Activated CD4-positive, alpha-beta T cell treated with anti-CD3 and anti-CD28 coated beads, Interleukin-2, amount 10 ng/mL, durations not matched to agents 7 days and 5 days (primary cell): ENCODE measurements at places on chromosomes 3 and 15.

DNA sequence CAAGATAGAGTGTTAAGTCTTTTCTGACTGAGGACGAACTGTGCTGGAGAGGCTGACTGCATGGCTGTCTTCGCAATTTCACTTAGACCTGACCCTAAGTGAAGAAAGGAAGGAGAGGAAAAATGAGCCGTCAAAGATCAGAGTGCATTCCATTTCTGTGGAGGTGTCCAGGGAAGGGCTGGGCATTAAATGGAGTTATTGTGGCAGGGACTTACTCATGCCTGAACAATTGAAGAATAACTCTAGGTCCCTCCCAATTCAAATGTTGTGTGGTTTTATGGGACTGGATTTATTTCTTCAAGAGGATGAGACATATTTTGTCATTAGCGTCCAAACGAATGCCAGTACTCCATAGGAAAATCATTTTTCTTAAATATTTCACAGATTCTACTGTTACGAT lies 187.3 kb upstream of the CFAP20DC start:
- DNase-seq, result no peak

- no peak for DNase-seq
Observed at GRCh38 chr15:74723754-74724334, 1.5 kb downstream of the CYP1A1 start.

- DNase-seq, result no peak
Observed at GRCh38 chr3:89455240-89455639, 347.8 kb downstream of the EPHA3 start.

DNA sequence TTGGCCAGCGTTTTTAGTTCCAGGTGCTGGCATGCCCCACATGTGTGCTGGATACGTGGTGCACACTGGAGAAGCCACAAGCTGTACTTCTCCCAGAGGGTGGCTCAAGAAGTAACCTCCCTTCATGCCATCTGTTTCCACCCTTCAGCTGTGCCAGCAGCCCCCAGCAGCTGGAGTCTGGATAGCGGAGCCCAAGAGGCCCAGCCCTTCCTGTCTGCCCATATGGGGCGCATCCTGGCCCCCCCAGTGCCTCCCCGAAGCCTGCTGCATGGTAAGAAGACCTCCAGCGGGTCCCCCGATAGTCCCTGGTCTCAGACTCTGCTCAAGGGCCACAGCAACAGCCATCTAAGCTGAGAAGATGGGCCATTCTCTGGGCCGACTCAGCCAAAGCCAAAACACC lies 5.8 kb upstream of the MANF start:
- no peak for DNase-seq

- DNase-seq, result no peak
Observed at GRCh38 chr3:46114323-46114988, 87.2 kb upstream of the XCR1 start.

DNA sequence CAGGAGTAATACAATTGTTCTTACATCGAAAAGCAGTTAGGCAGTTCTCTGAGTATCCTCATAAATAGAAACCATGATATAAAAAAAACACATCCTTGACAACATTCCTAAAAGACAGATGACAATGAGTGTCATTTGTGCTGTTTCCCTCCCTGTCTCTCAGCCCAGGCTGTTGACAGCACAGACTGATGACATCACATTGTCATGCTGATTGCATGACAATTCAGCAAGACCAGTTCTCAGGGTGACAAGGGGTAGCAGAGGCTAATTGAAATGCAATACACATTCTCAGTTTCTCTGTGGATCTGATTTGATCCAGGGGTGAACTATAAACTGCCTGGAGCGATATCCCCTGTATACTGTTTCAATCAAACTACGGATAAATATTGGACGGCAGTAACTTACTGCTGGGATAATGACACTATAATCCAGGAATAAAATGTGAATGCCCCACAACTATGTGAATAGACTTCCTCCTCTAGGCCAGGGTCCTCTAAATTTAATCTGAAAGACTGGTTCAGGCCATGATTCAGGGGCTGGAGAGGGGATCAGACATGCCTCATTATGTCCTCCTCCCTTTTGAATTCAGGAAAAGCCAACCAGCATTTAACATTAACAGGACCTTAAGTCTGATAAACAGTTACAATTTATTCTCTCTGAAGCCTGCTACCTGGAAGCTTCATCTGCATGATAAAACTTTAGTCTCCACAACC lies 16.7 kb upstream of the EIF1B start:
- DNase-seq, result no peak

DNA sequence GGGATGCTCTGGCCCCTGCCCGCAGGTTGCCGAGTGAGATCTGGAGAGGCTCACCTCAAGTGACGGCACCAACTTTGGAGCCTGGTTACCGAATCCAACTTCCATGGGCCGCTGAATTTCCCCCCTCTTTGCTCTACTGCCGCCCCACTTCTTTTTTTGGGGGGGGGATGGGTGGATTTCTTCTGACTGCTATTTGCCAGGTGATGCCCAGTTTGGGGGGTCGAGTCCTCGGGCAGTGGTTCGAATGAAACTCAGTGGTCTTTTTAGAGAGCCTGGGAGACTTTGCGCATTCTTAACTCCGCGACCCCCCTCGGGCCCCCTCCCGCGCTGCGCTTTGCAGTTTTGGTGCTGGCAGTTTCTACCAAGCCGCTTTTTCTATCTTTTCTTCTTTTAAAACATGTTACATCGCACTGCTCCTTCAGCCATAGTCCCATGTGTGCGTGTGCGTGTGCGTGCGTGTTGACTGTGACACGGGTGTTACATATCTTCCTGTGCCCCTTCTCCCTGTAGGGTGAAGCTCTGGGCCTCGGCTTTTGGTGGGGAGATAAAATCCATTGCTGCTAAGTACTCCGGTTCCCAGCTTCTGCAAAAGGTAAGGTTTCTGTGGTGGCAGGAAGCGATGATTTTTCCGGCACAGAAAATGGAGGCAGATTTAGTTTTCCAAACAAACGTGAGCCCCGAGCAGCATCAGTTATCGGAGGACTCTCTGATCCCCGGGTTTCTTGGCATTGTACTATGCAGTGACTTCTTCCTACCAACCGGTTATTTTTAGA lies 837 bp downstream of the CACNA2D3 start:
- no peak for DNase-seq

DNA sequence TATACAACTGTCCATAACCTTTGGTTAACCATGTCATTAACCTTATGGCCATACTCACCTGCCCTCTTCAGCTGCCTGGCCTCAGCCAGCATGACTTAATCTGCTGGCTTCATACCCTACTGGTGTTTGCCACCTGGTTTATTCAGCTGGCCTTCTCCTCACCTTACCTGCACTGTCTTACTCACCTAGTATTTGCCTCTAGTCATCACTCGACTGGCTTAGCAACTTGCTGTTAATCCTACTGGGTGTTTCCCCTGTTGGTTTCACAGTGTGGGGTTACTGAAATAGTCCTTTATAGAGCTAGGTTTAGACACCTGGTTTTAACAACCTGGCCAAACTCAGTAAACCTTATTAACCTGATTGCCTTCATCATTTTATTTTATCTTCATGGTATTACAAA lies 96.4 kb downstream of the IL12A start:
- DNase-seq, result no peak

GRCh38 chr15:31489281-31489680 lies 162.6 kb downstream of the KLF13 start:
- no peak for DNase-seq

DNA sequence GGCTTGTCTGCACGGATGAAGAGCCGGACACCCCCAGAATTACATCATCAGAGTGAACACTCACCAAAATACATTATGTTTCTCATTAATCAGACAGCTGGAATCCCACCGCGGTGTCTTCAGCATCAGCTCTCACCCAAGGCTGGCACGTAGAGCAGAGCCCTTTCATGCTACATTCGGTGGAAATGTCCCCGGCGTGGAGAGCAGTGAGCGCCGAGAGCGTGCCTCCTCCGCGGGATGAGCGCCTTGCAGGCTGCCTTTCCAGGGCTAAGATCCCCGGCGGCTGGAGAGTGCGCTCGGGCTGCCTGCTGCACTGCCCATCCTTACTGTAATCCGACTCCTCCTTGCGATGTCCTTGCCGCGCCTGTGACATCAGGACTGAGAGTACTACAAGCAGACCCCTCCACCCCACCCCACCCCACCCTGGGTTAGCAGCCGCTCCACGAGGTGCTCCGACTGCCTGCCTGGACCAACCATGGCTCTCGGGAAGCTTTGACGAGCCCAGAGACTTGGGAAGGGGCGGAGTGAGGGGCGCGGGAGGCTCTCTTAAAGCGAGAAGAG lies at the start of gene ZNF385D:
Gene ZNF385D, minus strand, starts transcription at position 380 of the 561 bp plus-strand sequence. Its CDS starts 294 bp downstream, at position 86.
- no peak for DNase-seq

DNA sequence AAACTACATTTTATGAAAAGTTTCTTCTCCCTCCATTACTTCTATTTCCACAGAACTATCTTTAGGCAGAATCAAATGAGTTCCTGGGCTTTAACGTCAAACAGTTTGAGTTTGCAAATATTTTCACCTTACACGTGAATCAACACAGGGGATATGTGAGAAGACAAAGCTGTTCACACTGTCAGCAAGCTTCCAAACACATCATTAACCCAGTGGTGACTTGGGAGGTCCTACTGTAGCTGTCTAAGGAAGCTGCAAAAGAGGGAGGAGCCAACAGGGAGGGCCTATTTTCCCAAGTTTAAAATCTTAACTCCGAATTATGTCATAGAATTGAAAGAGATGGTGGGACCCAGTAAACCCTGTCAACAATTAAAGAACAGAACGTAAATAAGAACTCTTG lies 337.8 kb upstream of the DNAJC19 start:
- no peak for DNase-seq

DNA sequence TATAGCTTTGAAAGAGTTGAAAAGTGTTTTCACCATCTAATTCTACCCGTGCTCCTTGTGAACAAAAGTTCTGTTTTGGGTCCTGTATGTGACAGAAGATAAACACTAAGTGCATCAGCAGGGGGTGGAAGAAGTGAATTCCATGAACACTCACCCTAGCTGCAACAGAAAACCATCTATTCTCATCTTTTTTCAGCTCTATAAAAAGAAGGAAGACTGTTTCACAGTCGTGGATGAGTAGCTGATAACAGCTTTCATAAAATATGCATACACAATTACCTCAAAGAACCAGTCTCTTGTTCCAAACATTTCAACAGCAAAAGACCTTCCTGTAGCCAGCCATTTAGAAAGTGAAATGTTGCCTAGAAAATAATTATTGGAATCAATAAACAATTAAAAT lies 281.7 kb upstream of the RASGRP1 start:
- DNase-seq, result no peak

DNA sequence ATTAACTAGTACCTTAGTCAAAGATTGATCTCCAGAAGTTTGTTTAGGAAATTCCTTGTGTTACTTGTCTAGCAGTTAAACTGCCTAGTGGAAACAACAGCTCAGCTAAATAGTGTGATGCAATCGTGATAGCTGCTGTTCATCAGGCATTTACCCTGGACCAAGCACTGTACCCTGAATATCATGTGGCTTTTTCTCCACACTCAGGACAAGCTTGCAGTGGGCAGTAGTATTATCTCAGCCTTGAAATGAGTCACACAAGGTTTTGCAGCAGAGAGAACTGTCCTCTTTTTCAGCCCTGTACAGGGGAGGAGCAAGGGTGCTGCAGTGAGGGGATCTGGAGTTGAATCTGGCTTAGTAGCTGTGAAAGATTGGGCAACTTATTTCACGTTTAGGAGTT lies 208.4 kb downstream of the TP63 start:
- DNase-seq, result no peak

DNA sequence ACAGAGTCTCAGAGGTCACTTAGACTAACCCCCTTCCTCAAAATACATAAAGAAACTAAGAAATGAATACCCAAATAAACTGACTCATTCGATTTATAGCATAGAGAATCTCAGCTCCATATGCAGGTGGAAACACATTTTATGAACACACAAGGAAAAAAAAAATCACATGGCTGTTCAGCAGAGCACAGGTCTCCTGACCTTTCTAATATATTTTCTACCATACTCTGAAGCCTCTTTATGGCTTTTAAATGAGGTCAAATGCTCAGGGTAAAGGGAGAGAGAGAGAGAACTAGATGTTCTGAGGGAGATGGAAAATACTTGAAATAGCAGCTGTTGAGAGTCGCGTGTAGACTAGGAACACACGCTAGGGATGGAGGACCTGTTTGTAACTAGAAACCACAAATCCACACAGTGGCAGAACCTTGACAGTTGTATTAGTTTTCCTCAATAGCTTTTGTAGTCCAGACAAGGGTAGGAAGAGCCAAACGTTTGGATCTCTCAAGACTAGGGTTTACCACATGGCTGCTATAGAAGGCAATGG lies 165.3 kb downstream of the FMN1 start:
- no peak for DNase-seq

- DNase-seq, result no peak
Observed at GRCh38 chr3:64992530-64993285, 304.9 kb upstream of the ADAMTS9 start.

DNA sequence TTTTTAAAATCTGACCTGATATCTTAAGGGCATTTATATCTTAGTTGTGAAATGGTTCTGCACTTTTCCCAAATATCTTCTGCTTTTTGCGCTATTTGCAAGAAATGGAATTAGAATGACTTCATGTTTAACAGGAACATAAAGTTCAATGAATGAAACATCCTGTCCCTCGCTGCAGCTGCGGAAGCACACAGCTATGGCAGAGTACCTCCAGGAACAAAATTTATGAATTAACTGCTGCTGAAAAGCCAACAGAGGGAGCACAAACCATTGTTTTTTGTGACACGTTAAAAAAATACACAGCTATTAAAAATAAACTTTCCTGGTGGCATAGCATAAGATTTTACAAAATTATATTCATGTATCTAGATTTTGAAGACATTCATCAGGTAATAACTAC lies 404.4 kb upstream of the MDFIC2 start:
- no peak for DNase-seq

- no peak for DNase-seq
Observed at GRCh38 chr3:98780343-98780742, 17.2 kb downstream of the ST3GAL6 start.

- DNase-seq, result no peak
Observed at GRCh38 chr15:62436235-62436634, 271.1 kb upstream of the C2CD4B start.

GRCh38 chr15:78906316-78906620 lies 33.6 kb downstream of the MORF4L1 start:
- DNase-seq, result no peak

GRCh38 chr15:34986326-34986725 lies 1.8 kb downstream of the ZNF770 start:
- no peak for DNase-seq

DNA sequence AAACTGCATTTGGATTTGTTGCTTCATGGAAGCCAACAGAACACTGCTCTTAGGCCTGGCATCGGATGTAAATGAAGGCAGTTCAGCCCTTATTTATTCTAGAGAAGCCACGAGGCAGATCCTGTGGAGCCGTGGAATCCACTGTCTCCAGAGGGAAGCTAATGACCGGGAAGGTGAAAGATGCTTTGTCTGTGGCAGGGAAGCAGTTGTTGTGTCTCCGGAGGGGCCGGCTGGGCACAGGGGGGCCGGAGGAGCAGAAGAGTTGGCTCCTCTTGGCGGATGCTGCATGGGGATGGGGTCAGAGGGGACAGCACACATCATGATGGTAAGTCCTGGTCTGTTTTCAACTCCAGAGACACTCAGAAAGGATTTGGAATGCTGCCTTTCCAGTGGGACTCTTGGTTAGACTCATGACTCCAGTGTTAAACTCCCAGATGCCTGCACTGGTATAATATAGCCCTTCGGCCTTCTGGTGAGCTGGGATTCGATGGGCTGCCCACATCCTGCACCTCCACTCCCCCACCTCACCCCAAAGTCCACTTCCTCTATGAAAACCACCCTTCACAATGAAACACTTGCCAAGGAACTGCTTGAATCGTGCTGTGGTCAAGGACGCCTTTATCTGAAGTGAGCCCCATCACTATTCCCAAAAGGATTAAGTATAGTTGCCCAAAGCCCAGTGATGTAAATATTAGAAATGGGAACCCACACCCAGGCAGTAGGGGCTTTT lies 33.6 kb downstream of the TPM1 start:
- DNase-seq, result no peak
